ENCODE measurements at places on chromosomes 13 and 19.

DNA sequence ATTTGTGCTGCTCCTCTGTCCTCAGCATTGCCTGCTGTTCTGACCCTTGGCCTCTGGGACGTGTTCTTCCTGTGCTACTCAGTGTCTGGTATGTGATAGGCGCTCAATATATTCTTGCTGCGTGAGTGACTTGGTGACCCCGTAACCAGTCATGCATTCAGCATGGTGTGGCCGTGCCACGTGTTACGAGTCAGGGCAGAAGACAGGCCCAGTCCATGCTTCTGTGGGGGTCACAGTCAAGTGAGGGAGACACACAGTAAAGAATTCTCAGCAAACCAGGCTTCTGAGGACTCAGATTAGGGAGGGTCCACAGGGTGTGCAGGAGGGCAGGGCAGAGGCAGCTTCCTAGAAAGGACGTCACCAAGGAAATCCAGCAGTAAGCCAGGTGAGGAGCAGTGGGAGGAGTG is 7.9 kb downstream of the PPP1R37 start:
- DNase-seq: no peak

GRCh38 chr19:46718157-46718933 is 1.4 kb upstream of the PRKD2 start:
- no peak for DNase-seq

DNA sequence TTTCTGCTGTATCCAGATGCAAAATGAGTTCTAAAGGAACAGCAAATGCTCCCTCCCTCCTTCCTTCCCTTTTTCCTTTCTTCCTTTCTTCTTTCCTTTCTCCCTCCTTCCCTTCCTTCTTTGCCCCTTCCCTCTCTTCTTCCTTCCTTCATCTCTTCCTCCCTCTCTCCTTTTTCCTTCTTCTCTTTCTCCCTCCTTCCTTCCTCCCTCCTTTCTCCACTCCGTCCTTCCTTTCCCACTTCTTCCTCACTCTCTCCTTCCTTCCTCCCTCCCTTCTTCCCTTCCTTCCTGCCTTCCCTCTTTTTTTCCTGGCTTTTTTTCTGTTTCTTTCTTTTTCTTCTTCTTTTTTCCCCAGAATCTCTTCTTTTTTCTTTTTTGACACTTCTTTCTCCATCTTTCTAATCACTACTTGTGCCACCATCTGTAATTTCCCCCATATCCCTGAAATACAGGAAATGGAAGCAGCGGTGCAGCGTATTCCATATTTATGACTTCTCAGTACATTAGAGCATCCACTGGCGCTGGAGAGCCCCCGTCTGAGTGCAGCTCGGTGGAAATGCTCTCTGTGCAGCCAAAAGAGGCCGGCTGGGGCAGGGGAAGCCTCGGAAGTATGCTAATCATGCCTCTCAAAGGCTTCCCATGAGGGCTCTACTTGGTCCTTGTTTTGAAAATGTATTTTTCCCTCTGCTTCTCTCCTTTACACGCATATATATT is 275.6 kb downstream of the TSHZ3 start:
- no peak for DNase-seq

- no peak for DNase-seq
Measured at GRCh38 chr19:2887391-2887914, 13.3 kb upstream of the ZNF57 start.

DNA sequence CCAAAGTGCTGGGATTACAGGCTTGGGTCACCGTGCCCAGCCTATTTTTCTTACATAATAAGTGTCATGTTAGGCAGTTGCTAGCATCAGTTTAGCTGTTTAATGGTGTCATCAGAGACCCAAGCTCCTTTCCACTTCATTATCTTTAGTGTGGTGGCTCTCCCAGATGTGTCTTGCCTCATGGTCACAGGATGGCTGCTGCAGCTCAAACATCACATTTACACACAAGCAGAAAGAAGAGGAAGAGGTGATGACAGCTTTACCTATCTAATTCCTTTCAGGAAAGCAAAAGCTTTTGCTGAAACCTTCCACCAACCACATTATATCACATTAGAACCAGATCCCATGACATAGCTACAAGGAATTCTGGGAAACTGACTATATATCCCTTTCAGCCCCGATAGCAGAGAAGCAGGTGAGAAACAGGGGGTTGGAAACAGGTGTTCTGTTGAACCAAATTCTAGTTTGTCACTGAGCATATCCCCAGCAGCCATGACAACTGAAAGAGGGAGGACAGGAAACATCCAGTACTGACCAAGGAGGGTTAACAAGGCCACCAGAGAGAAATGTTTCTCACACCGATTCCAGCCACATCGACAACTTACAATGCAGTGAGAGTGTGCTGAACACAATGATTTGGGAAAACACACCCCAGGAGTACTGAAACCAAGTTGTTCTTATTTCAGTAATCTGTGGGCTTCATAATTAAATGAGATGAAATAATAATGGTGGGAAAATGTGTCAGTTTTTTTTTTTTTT is 617.0 kb downstream of the UQCRFS1 start:
- no peak for DNase-seq

- DNase-seq: no peak
Measured at GRCh38 chr13:48403913-48404312, 9.0 kb downstream of the LPAR6 start.

GRCh38 chr13:51731759-51732158 is 72.2 kb downstream of the DHRS12 start:
- DNase-seq: no peak

DNA sequence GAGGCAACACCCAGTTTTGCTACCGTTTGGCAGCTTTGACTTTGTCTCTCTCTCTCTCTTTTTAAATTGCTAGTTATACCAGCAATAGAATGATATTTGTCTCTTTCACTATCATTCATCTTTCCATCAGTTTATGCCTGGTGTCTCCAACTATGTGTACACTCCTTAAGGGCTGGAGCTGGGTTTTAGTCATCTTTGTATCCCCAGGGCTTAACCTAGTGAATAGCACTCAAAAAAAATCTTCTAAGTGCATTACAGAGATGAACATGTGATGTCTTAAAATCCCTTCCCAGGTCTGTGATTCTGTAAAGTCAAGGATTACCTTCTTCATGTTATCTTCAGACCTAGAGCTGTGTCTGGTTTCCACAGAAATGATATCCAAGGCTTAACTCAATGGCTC is 7.8 kb upstream of the UBL3 start:
- no peak for DNase-seq

DNA sequence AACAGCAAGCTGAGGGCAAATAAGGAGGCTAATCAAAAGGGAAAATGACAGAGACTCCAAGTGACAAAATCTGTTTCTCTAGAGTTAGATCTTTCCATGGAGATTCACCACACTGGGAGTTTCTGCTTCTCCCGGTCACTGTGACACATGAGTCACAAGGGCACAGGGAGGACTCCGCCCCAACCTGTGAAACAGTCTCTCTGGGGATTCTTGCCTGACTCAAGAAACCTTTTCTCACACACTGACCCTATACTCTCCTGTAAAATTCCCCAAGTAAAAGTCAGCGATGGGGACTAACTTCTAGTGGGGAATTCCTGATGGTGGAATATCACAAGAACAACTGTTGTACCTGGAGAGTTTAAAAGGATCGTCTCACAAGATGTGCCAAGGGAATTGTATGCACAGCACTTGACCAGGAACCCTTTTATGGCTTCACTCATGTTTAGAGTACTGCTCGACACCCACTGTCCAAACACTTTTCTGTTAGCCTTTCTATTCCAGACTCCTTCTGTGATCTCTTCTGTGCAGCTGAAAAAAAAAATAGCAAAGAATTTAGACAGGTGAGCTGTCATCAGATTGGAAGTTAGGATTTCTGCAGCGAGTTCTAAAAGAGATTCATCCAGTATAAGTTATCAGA is 46.8 kb upstream of the URAD start:
- no peak for DNase-seq

GRCh38 chr19:3149526-3150505 is 14.0 kb downstream of the GNA15 start:
- no peak for DNase-seq

GRCh38 chr19:54390942-54391577 is 24.2 kb upstream of the TTYH1 start:
- peak; percentile 43 for DNase-seq

Data from mesothelial cell of epicardium (in vitro differentiated cells).